ENCODE measurements at places on chromosomes 1 and 21.

GRCh38 chr1:43322506-43322905 is 15.1 kb upstream of the MPL start:
- no peak for DNase-seq

GRCh38 chr21:36719614-36720013 is 20.7 kb downstream of the SIM2 start:
- DNase-seq = no peak

- DNase-seq = no peak
Measured at GRCh38 chr1:106721790-106722189, 334.7 kb upstream of the PRMT6 start.

GRCh38 chr1:173479649-173480048 is 2.5 kb downstream of the PRDX6 start:
- DNase-seq = no peak

DNA sequence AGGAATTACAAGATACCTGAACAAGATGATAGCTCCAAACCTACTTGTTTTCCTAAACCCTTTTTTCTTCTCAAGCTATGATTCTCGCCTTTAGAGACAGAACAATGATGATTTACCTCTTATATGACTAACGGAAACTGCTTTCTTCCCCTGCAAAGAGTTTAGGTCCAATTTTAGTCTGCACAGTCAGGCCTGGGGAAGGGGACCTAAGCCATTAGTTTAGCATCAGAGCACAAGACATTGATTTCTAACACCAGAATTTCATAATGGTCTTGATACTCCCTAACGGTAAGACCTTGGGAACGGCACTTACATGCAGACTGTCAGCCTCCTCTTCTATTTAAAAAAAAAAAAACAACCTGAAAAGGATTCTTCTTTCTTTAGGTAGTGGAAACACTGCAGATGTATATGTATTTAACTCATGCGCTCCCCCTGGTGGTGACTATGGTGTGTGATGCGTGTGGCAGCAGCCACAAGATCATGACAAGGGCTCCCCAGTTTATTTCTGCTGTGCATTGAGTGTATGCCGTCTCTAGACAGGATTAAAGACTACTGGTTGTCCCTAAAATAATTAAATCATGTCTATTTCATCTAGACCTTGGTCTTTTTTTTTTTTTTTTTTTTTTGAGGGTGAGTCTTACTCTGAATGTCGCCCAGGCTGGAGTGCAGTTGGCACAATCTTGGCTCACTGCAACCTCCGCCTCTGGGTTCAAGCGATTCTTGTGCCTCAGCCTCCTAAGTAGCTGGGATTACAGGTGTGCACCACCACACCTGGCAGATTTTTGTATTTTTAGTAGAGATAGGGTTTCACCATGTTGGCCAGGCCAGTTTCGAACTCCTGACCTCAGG is 37.3 kb upstream of the TMEM222 start:
- DNase-seq = peak; percentile 83

DNA sequence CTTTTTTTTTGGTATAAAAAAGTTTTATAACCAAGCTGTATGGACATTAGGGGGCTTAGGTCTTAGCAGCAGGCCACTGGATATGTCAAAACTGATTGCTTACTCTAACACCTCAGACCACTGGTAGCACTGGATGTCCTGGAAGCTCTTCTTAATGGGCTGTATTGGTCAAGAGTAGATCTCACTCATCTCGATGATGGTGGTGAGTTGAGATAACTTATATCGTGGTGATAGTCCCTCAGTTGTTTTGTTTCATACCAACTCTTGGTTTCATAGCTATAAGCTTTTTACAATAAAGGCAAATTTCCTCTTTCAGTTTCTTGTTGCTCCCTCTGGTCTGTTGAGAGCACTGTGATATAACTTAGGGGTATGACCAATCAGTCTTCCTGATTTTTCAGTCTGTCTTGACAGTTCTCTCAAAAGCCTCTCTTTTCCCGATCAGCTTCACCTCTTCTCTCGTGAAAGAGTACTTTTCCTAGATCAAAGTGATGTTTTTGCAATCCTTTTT is 9.7 kb upstream of the AGO1 start:
- no peak for DNase-seq

DNA sequence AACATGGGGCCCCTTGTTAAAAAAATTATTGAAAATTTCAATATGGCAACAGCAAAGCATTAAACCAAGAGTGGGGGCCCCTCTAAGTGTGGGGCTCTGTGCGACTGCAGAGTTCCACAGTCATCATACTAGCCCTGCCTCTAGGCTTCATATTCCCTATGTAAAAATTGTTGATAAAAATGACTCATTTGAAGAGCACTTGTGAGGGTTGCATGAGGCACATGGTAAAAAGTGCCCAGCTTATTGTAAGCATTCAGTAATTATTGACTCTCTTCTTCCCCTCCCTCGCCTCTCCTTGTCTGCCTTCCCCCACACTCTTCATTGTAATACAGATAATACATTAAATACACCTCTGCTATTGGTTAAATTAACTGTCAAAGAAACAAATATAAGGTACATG is 86.7 kb upstream of the PTBP2 start:
- DNase-seq = no peak

GRCh38 chr1:101198842-101199636 is 37.8 kb upstream of the S1PR1 start:
- DNase-seq = no peak

DNA sequence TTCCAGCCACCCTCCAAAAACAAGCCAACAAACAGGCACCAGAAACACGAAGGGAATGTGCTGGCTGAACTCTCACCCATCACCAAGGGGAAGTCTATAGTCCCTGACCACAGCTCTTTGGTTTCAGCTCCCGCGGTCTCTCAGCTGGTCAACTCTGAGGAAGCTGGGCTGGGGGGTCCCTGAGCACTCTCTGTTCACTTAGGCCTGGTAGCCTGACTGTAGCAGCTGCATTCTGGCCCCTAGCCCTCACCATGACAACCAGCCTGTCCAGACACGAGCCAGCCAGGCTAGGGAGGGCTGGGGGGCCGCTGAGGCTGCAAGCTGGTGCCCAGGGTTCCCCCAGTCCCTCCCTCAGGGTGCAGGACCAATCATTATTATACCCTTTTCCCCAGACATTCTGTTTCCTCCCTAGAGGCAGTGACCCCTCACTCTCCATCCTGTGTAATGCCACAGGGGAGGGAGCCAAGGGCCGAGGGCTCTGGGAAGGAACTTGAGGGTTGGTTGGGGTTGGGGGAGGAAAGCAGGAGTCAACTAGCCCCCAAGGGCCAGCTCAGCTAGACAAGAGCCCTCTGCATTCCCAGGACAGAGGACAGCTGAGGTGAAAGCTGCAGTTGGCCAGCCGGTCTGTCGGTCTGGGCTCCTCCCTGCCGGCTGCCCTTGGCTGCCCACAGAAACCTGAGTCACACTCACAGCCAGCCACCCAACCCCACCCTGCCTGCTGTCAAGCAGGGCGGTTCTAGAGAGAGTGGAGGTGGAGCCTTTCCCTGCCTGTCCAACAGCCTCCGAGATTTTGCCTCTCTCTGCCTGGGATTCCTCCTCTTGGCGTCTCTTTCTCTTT is 1.2 kb upstream of the TRAPPC3 start:
- peak; percentile 47 for DNase-seq

DNA sequence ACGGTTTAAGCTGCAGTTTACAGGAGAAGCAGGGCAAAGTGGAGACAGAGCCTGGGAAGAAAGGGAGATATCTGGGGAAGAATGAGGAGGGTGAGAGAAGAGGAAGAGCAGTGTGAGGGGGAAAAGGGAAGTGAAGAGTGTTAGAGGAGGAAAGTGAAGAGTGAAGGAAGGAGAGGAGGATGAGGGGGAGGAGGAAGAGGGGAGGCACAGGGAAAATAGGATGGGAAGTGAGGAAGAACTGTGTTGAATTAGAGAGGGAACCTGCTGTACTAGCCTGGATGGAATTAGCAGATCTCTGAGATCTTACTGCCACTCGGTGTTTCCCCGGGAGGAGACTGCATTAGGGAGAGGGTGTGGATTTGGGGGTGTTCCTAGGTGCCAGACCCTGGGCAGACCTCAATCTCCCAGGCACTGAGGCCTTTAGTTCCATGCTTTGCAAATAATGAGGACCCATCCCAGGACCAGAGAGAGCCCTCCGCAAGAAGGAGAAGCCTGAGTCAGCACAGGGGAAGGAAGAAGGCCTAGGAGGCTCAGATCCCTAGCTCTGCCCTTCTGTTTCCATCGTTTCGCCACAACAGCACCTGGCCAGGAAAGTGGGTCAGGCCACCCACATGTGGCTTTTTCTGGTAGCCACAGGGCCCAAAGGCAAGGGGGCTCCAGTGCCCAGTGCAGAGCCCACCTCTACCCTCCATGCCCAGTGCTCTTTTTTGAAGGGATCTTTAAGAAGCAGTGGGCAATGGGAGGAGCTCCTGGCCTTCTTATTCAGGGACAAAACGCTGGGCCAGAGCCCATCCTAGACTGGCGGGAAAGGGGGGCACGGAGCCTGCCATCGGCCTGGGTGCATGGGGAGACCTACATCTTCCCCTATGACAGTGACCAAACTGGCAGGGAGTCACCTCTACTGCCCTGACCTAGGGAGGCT is 2.0 kb downstream of the LRRN2 start:
- no peak for DNase-seq

- DNase-seq = no peak
Measured at GRCh38 chr1:29896791-29897714, 660.7 kb downstream of the PTPRU start.

GRCh38 chr21:25838809-25839208 is 104.0 kb downstream of the GABPA start:
- no peak for DNase-seq

GRCh38 chr1:208111646-208112190 is 132.5 kb downstream of the PLXNA2 start:
- DNase-seq = no peak

DNA sequence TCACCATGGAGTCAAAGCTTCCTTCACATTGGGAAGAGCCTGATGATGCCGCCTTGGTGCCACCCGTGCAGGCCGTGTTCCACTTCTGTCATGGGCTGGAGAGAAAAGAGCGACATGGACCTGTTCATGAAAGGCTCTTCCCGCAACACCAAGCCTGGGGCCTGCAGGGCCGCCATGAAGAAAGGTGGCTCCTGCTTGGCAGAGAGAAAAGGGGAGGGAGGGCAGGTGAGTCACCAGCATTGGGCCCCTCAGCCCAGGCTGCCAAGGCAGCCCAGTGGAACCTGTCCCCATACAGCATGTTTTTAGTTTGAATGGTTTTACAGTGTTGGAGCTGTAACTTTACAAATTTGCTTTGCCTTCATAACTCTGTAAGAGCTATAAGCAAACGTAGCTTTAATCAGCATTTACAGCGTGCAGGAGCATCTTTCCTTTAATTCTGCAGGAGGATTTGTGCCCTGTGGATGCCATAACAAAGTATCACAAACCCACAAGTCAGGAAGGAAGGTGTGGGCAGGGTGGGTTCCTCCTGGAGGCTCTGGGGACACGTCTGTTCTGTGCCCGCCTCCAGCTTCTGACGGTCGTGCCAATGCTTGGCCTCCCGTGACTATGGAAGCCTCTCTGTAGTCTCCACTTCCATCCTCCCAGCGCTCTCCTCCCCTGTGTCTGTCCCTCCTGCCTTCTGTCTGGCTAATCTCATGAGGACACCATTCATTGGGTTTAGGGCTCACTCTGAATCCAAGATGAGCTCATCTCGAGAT is 49.1 kb downstream of the RIPK4 start:
- DNase-seq = no peak

DNA sequence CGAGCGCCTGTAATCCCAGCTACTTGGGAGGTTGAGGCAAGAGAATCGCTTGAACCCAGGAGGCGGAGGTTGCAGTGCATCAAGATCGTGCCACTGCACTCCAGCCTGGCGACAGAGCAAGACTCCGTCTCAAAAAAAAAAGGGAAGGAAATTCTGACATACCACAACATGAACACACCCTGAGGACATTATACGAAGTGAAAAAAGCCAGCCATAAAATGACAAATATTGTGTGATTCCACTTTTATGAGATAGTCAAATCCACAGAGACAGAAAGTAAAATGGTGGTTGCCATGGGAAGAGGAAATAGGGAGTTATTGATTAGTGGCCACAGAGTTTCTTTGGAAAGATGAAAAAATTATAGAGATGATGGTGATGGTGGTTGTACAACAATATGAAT is 41.7 kb downstream of the EVI5 start:
- DNase-seq = no peak

- no peak for DNase-seq
Measured at GRCh38 chr1:232327899-232328298, 302.0 kb downstream of the SIPA1L2 start.

GRCh38 chr1:247298701-247299100 is 33.0 kb downstream of the ZNF496 start:
- no peak for DNase-seq

DNA sequence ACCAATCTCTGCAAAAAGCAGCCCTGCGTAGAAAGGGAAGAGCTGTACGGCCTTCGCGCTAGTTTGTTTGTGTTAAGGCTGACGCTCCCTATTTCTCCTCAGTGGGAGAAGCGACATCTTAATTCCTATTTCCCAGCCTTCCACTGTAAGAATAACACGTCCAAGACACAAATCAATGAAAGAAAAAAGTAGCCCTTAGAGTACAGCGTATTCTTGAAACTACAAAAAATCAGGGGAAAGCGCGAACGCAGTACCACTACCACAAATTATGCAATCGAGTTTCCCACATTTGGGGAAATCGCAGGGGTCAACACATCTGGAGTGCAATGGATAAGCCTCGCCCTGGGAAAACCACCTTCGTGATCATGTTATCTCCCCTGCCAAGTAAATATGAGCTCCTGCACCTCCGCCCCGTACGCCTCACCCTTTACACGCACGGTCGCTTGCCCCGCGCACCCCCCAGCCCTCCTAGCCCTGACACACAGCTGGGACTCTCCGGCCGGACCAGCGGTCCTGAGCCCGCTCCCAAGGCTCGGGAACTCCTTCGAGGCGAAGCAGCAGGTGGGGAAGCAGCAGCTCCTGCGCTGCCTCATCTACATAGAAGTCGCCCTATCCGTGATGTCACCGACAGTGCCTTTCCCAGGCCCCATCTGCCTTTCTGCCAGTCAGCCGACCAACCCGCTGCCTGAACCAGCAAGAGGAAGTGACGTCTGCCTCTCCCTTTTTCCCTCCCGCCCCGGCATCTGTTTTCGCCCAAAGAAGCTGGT is 94.7 kb downstream of the PPIAL4G start:
- peak; percentile 76 for DNase-seq

DNA sequence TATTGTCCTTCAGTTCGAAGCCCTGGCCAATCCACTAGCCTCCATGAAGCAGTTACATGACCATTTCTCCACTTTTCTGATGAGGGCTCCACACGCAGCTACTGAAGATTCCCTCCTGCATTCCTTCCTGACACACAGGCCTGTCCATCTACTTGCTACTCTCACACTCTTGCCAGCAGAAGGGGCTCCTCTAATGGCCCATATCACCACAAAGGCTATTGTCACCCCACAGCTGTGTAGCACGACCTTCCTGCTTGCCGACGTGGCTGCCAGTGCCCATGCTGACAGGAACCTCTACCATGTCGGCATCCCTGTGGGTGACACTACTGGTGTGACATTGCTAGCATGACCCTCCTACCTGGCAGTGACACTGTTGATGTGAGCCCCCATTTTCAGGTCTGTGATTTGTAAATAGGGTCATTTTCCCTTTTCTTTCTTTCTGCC is 1528.6 kb upstream of the TPTE start:
- no peak for DNase-seq

GRCh38 chr21:26449161-26449560 is 123.9 kb downstream of the CYYR1 start:
- no peak for DNase-seq

GRCh38 chr21:38280454-38280853 is 23.7 kb downstream of the KCNJ15 start:
- DNase-seq = no peak

Measured in stimulated activated CD4-positive, alpha-beta T cell treated with anti-CD3 and anti-CD28 coated beads, Interleukin-1b, Interleukin-23, amount 100 ng/mL, for 4 hours (primary cell).